NCI-H2171 treated with DMSO at 0.1 percent for 48 hours (cell line): ENCODE measurements at places on chromosomes 16 and 17.

- no peak for DNase-seq
Observed at GRCh38 chr17:76063875-76064546, 8.3 kb downstream of the SRP68 start.

- no peak for DNase-seq
Observed at GRCh38 chr17:46195939-46196716, 2.9 kb upstream of the KANSL1 start.

DNA sequence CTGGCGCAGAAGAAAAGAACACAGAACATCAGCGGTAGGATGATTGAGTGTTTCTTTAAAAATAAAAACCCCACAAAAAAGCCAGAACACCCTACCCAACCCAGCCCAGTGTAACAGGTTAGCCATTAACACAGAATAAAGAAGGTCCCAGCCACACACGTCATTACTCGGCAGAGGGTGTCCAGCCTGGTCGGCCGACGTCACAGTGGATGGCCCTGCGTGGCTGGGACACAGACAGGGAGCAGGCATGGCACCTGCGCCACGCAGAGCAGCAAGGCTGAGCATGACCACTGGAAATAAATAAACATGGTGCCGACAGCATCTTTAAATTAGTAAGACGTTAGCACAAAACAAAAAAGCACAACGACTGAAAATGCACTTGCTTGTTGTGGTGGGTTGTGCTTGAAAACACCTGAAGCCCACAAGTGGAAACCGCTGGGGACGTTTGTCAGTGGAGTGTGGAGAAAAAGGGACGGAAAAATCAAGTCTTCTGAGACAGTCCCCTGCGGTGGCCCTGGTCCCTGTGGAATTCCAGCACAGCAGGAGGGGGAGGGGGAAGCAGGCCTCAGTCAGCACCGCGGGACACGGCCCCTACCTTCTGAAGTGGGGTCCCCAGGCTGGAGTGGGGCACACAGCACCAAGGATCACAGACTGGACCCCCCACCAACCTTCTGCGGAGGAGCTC, 39.2 kb downstream of the SLC7A5 start:
- DNase-seq, result no peak

GRCh38 chr17:55161935-55162555, 102.7 kb upstream of the HLF start:
- no peak for DNase-seq
